ENCODE measurements at places on chromosomes 13 and 19.

DNA sequence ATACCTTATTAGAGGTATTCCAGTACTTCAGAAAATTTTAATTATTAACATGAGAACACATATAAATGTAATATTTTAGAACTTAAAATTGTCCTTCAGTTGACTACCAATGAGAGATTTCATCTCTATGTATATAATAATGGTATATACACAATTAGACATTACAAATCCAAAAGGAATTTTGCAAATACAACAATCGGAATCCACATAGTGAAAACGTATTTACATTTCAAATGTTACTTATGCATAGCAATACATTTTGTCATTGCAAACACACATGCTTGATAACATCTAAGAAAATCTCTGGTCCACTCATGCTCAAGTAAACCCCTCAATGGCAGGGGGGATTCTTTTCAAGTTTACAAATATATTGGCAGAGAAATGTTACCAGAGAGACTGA lies 2345.2 kb downstream of the PCDH9 start:
- H3K36me3 ChIP-seq = no peaks in the 10 kb centered on the region
- H3K27ac ChIP-seq = no peak overlapping the region
- no peaks in the 10 kb centered on the region for H3K4me1 ChIP-seq
- H3K27me3 ChIP-seq = no peaks in the 10 kb centered on the region
- no peak for DNase-seq

DNA sequence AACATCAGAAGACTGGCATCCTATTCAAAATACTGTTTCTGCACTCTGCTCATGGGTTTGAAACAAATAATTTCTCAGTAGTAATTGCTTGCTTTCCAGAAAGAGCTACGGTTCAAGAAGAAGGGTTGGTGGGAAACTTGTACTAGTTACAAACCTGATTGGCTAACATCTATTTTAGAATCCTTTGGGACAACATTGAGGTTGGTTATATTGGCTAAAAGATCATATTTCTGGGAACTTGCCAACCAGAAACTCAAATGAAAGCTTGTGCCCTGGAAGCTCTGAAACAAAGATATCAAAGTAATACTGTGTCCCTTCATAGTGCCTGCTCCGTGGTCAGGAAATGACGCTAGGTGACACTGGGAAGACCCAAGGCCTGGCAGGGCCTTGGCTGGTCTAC lies 141.7 kb downstream of the LACC1 start:
- H3K27ac ChIP-seq = no peak overlapping the region
- H3K36me3 ChIP-seq = no peaks in the 10 kb centered on the region
- peaks cover 10% of the 10 kb centered on the region for H3K4me1 ChIP-seq
- no peak overlapping the region for H3K4me3 ChIP-seq
- H3K27me3 ChIP-seq = no peaks in the 10 kb centered on the region
- no peak for DNase-seq

DNA sequence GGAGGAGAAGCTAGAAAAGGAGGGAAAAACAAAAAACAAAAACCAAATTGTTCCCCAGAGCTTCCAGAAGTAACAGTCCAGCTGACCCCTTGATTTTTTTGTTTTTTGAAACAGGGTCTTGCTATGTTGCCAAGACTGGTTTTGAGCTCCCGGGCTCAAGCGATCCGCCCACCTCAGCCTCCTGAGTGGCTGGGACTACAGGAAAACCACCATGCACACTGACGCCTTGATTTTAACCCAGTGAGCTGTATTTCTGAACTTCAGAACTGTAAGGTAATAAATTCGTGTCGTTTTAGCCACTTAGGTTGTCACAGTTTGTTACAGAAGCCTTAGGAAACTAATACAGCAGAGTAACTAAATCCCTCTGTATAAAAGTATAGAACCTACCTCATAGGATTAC lies 1.1 kb upstream of the NEK3 start:
- no peaks in the 10 kb centered on the region for H3K36me3 ChIP-seq
- no peak overlapping the region for H3K4me3 ChIP-seq
- peaks cover 10% of the 10 kb centered on the region for H3K4me1 ChIP-seq
- H3K27me3 ChIP-seq = no peaks in the 10 kb centered on the region
- DNase-seq = no peak
- H3K27ac ChIP-seq = no peak overlapping the region

DNA sequence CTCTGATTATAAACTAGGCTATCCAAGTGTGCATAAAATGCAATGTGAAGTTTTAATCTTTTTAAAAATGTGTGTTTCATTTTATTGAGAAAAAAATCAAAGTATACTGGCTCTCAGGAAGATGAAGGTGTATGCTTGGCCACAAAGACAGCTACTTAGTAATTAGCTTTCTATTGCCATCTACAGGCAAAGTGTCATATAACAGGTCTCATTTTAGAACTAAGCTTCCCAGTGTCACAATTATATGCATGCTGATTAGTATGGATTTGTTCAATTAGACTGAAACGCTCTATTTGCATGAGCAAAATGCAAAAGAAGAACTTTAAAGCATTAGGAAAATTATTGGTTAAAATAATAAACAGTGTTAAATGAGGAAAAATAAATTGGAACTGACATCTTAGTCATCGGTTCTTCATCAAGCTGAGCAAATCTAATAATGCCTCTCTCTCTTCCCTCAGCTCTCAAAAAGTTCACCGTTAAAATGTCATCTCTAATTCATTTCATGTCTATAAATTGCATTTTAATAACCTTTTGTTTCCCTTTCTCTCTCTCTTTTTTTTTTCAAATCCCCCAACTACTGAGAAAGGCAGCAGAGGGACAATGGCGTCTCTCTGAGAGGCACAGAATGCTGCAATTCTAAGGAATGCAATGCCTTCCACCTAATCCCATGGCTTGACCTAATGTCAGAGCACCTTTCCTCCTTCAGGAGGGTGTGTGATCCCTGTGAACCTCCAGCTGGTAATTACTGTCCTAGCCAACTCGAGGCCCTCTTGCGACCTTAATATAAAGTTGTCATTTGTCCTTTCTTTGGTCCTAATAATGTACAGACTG lies 313.1 kb upstream of the MAB21L1 start:
- H3K36me3 ChIP-seq = no peaks in the 10 kb centered on the region
- H3K4me1 ChIP-seq = no peaks in the 10 kb centered on the region
- H3K27ac ChIP-seq = no peak overlapping the region
- no peaks in the 10 kb centered on the region for H3K27me3 ChIP-seq

DNA sequence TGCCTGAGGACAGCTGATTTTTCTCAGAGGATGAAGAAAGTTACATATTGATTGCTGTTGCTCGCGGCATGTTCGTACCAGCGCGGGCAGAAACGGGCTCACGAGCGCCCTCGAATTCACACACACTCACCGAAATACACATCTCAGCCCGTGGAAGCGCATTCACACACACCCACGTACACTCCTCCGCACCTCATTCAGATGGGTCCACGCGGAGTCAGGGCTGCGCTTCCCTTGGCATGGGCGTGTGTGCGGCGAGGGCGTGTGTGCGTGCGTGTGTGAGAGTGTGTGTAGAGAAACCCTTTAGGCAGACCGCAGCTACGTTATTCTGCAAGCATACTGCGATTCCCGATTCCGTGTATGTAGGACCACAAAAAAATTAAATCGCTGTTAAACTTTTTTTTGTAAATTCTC lies 2.1 kb upstream of the PCDH17 start:
- no peaks in the 10 kb centered on the region for H3K36me3 ChIP-seq
- H3K27me3 ChIP-seq = peaks cover 31% of the 10 kb centered on the region
- H3K4me1 ChIP-seq = no peaks in the 10 kb centered on the region
- no peak overlapping the region for H3K27ac ChIP-seq

DNA sequence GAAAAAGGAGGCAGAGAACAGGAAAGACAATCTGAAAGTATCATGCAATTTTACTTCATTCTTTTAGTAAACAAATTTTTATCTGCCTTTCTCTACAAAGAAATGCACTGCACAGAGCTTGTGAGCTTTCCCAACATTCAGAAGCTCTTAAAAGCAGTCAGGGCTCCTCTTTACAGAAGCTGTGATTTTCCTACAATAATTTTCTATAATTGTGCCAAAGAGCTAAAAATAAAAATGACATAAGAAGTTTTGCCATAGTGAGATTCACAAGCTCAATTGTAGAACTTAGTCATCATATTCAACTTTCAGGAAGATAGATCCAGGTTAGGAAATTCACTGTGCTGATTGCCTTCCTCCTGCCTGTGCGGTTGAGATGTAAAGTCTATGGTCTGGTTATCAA lies 341.4 kb downstream of the PCDH9 start:
- H3K4me1 ChIP-seq = no peaks in the 10 kb centered on the region
- DNase-seq = no peak
- H3K27me3 ChIP-seq = no peaks in the 10 kb centered on the region
- H3K27ac ChIP-seq = no peak overlapping the region
- H3K4me3 ChIP-seq = no peak overlapping the region

DNA sequence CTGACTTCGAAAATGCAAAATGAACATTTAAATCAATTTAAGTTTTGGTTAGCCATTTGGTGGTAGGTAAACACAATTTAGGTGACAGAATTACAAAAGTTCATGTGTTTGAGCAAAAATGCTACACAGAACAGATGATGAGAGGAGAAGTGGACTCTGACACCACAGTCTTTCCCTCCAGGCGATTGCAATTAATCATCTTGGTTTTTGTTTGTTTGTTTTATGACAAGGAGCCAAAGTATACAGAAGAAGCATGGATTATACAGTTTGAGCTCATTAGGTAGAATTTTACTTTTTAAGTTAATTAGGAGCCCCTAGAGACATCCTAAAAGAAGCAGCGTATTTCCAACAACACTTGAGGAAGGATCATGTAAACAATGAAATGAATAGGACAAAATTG lies 49.3 kb upstream of the FREM2 start:
- H3K27me3 ChIP-seq = no peaks in the 10 kb centered on the region
- no peaks in the 10 kb centered on the region for H3K4me1 ChIP-seq
- no peak overlapping the region for H3K27ac ChIP-seq
- DNase-seq = no peak
- H3K36me3 ChIP-seq = no peaks in the 10 kb centered on the region
- no peak overlapping the region for H3K4me3 ChIP-seq

DNA sequence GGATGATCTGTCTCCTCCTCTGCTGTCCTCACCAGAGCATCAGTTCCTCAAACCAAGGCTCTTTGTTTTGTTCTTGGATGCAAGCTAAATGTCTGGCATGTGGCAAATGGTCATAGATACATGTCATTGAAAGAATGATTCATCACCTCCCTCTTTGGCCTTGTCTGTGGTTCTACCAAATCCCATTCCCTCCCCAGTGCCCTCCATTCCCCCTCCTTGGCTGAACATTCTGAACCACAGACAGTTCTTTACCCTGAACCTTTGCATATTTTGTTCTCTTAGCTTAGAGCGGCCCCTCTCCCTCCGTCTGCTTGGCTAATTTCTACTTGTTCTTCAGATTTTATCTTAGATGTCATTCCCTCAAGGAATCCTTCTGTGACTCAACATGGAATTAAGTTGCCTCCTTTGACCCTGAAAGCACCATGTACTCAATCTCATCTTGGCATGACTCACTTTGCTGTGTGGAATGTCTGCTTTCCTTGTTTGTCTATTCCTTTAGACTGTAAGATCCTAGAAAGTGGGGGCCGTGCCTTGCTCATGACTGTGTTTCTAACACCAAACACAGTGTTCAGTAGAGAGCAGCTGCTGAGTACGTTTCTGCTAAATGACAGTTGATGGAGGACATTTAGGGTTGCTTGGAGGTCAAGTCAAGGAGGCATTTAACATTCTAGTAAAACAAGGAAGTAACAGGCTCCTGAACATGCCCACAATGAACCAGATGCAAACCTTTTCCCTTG lies 8.1 kb downstream of the ALOX5AP start:
- H3K4me3 ChIP-seq = no peak overlapping the region
- H3K27me3 ChIP-seq = no peaks in the 10 kb centered on the region
- no peaks in the 10 kb centered on the region for H3K36me3 ChIP-seq
- H3K27ac ChIP-seq = no peak overlapping the region
- DNase-seq = no peak
- H3K4me1 ChIP-seq = peaks cover 28% of the 10 kb centered on the region

DNA sequence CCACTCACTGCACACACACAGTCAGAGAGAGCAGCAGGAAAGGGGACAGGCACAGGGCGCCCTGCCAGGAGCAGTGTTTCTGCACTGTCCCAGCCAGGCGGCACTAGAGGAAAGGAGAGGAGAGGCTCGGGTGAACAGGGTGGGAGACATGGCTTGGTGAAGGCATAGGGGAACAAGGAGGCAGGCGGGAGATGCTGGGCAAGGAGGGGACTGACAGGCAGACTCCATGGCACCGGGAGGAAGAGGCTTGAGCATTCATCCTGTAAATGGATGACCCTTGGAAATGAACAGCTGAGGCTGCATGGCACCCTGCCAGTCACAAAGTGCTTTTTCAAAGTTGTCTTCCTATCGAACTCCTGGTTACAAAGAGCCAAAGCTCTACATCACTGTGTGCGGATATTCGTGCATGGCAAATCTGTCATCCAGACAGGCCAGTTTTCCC lies 22.4 kb downstream of the MED26 start:
- H3K4me3 ChIP-seq = no peak overlapping the region
- H3K36me3 ChIP-seq = no peaks in the 10 kb centered on the region
- no peaks in the 10 kb centered on the region for H3K27me3 ChIP-seq
- H3K4me1 ChIP-seq = no peaks in the 10 kb centered on the region
- no peak for DNase-seq

GRCh38 chr13:110027470-110028240 lies 241.3 kb upstream of the IRS2 start:
- H3K4me1 ChIP-seq = peaks cover 10% of the 10 kb centered on the region
- DNase-seq = no peak
- no peak overlapping the region for H3K4me3 ChIP-seq
- no peaks in the 10 kb centered on the region for H3K36me3 ChIP-seq
- H3K27ac ChIP-seq = no peak overlapping the region

- H3K27me3 ChIP-seq = peaks cover 20% of the 10 kb centered on the region
- peak overlapping the region; percentile 44 for H3K4me3 ChIP-seq
- H3K27ac ChIP-seq = no peak overlapping the region
- peak; percentile 81 for DNase-seq
- no peaks in the 10 kb centered on the region for H3K4me1 ChIP-seq
Observed at GRCh38 chr19:3275583-3276340, 51.3 kb downstream of the CELF5 start.

All from cardiac muscle cell (in vitro differentiated cells and primary cell).